Fibroblast of the conjunctiva (primary cell): ENCODE measurements at places on chromosomes 4 and X.

DNA sequence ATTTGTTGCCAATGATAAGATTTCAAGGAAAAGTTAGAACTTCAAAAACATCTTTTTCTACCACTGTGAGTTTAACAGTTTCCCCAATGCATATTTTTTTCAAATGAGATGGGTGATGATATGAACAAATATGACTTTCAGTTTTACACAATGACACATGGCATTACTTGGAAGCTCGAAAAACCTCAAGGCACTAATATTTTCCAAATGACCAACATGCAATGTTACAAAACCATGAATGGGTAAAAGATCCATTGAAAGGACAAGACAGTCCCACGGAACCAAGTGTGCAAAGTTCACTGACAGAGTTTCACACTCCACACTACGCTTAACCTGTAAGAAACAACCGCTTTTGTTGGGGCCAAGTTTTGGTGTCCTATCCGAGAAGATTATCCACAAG lies 84.5 kb downstream of the CD99L2 start:
- no peak for DNase-seq

- DNase-seq = no peak
Observed at GRCh38 chr4:151568966-151569365, 160.0 kb downstream of the FHIP1A start.

GRCh38 chr4:61580721-61581377 lies 380.7 kb downstream of the ADGRL3 start:
- no peak for DNase-seq

DNA sequence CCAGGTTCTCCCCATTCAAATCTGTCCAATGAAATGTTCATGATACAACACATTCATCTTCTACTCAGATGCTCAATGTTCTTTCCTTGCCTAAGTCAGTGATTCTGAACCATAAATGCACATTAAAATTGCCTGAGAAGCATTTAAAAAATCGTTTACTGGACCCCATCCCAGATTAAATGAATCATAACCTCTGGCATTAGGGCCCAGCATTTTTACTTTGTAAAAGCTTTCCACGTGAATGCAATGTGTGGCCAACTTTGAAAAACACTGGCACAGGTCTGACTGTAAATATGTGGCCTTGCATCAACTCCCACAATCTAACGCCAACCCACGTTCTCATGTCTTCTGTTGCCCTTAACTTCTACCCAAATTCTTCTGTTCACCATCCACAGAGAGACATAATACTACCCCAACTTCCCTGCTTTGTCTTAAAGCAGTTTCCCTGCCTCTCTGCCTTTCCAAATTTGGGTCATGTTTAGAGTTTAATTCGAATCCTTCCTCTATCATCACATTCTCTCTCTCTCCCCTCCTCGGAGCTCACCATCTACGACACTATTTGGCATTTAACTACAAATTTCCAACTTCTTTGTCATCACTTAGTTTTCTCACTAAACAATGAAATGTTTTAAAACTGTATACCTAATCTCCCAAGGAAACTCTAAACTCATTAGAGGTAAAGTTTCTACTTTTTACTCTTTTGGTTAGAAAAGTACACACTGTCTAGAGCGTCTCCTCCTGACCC lies 78.7 kb downstream of the PRKG2 start:
- DNase-seq = peak; percentile 91

GRCh38 chrX:155967653-155968325 lies 29.7 kb upstream of the IL9R start:
- DNase-seq = no peak

DNA sequence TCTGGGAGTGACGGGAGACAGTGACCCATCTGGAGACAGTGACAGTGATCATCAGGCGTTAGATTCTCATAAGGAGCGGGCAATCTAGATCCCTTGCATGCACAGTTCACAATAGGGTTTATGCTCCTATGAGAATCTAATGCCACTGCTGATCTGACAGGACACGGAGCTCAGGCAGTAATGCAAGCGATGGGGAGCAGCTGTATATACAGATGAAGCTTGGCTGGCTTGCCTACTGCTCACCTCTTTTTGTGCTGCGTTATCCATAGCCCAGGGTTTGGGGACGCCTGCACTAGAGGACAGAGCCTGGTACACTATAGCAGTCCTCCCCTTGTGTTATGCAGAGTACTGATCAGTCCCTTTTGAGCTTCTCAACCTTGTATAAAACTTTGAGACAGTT lies 23.5 kb downstream of the NFKB1 start:
- DNase-seq = no peak

GRCh38 chr4:147487616-147488015 lies 6.7 kb downstream of the EDNRA start:
- DNase-seq = no peak

- DNase-seq = no peak
Observed at GRCh38 chrX:44054863-44055601, 81.8 kb upstream of the NDP start.

DNA sequence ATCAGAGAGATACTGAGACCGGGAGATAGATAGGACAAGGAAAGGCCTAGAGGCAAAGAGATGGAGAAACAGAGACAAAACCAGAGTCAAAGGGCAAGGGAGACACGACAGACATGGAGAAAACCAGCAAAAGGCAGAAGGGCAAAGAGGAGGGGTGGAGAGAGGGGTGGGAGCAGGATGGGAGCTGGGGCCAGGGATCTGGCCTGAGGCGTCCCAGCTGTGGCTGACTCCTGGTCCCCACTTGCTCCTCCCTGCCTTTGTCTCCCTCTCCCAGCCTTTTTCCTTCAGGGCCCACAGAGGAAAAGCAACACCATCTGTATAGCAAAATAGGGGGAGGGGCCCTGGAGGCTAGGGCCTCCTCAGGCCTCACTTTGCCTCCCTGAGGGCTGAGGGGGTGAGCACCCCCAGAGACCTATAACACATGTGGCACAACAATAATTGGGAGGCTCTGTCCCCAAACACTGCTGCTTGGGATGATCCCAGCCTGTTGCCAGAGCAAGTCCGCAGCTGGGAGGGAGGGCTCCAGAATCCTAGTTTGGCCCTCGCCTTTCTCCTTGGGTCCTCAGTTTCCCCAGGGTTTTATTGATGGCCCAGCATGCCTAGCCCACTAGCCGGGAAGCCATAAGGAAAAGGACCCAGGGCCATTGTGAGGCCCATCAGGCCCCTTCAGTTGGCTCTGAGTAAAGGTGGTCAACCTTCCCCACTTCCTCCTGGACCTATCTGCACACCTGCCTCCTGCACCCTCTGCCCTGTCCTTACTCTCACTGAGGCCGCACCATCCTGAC lies 96.8 kb downstream of the PJA1 start:
- DNase-seq = no peak

GRCh38 chr4:56227301-56227835 lies 159.9 kb downstream of the AASDH start:
- DNase-seq = no peak

- DNase-seq = no peak
Observed at GRCh38 chrX:7147413-7147977, at the start of gene STS. Gene STS, plus strand, starts transcription at chrX:7147712. Its CDS starts 105,488 bp downstream, at chrX:7253200.

DNA sequence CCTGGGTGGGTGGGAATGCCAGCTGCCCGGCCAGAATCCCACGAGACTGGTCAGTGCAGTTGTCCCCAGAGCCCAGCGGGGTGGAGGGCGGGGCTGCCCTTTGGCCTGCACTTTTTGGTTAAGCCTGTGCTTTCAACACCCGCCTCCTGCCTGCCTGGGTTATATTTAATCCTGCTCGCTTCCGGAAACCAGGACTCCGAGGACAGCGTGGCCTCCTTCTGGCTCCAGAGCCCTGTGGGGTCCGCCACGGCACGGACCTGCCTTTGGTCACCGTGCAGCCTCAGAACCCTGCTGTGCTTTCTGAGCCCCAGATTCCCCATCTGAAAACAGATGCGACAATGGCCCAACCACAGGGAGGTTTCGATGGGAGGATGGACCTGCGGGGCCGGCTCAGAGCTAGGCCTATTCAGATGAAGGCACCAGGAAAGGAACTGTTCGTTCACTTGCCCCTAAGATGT lies 29.4 kb upstream of the KIAA0232 start:
- DNase-seq = no peak

- DNase-seq = no peak
Observed at GRCh38 chr4:41134581-41134980, 79.8 kb downstream of the APBB2 start.

DNA sequence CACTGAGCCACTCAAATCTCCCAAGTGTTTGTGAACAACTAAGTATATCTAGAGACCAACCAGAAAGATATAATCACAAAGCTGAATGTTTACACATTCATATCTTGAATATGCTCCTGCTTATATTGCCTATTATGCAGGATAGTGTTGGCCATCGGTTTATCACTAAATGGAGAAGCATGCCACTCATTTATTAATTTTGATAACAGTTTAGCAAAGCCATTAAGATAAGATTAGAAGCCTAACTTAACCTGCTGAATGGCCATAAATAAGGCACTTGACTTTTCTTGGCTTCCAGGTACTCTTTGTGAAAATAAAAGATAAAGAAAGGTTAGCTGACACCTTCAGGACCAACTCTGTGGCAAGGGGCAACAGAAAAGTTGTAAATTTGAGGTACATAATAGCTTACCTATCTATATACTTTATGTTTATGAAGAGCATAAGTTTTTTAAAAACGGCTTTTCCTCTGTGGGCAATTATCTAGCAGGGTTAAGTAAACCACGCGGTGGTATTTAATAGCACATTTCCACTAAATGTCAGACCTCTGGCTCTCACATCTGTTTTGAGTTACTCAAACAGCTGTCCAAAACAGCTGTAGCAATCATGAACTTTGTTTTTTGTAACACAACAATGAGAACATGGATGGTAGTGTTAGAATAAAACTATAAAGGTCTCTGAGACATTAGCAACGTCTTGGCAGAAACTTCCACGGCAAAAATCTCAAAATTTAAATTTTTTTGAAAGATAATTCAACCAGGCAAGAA lies 58.8 kb upstream of the FTHL17 start:
- DNase-seq = no peak

DNA sequence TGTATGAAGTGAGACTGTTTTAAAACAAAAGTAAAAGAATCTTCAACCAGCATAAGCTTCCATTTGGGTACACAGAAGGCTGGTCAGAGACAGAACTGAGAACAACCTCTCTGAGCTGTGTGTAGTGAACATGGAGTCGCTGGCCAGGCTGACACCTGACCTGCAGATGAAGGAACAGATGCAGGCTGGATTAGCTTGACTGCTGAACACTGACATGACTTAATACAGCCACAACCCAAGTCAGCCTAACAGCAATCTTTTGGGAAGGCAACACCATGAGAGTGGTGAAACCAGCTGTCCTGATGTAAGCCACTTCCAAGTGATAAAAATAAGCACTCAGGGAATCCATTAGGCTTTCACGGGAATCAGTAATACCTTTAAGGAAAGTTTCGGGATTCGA lies 10.1 kb downstream of the SCARB2 start:
- no peak for DNase-seq

- no peak for DNase-seq
Observed at GRCh38 chr4:146062340-146062739, 113.2 kb upstream of the LSM6 start.

DNA sequence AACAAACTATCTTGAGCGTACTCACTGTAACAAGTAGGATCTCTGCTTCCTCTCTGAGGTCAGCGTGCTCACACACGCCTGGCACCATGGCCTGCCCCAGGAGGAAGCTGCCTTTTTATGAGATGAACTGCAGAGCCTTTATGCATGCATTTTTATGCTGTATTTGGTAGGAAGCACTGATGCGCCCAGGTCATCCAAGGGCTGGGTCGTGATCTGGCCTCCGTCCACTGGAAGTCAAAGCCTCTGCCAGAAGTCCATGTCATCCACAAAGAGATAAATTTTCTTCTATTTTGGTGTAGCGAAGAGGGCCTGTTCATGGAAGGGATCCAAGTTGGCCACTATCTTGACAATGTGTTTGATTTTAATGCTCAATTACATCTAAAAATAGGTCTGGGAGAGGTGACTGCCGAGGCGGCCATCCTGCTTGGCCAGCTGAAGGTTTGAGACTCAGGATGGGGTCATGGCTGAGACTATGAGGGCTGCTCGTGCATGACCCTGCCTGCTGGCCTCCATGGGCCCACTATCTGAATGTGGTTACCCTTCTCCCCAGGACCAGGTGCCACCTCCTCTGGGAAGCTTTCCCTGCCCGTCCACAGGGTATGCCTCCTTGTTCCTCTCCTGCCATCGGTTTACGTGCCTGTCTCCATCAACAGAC lies 50.3 kb downstream of the HTRA3 start:
- no peak for DNase-seq

DNA sequence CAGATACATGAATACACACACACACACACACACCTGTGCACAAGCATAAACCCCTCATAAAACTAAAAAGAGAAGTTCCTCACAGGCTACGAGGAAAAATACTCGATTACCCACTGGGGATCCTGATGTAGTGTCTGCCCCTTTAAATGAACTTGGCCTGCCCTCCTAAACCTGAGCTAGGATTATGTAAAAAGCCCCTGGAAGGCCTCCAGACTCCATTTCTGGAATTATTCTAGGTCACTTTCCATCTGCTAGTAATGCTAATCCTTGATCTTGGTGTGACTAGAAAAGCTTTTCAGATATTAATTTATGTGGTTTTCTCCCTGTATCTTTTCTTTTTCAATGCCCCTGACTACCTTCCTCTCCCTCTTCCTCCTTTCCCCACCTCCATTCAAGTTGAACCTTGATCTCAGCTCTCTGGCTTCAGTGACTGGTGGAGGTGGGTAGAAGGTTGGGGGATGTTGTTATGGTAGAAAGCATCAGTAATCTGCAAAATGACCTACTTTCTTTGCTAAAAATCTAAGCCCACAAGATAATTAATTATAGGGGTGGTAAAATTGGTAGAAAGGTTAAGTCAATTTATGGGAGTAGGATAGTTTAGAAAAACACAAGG lies 25.5 kb upstream of the ZNF330 start:
- DNase-seq = no peak
